ENCODE measurements at places on chromosomes 5 and 9.

GRCh38 chr9:132059361-132059760 is 20.3 kb downstream of the MED27 start:
- no peak for DNase-seq

DNA sequence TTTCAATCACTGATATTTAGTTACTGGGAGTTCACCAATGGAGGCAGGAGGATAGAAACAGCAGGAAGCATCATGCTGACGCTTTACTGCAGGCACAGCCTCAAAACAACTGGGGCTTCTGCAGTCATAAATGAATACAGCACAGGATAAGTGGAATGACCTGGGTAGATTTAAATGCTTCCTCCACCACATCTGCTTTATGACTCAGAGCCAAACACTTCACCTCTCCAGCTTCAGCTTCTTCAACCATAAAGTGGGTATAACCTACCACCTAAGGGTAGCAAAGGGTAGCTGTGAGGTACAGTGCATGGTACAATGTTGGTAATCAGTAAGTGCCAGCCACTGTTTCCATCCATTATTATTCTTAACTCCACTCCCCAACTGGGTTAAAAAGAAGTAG is 28.4 kb downstream of the RASEF start:
- no peak for DNase-seq

GRCh38 chr5:77304388-77304787 is 93.9 kb downstream of the PDE8B start:
- DNase-seq = no peak

- DNase-seq = no peak
Observed at GRCh38 chr9:105069285-105069684, 141.3 kb upstream of the ABCA1 start.

GRCh38 chr9:25814023-25814422 is 135.8 kb upstream of the TUSC1 start:
- DNase-seq = no peak

DNA sequence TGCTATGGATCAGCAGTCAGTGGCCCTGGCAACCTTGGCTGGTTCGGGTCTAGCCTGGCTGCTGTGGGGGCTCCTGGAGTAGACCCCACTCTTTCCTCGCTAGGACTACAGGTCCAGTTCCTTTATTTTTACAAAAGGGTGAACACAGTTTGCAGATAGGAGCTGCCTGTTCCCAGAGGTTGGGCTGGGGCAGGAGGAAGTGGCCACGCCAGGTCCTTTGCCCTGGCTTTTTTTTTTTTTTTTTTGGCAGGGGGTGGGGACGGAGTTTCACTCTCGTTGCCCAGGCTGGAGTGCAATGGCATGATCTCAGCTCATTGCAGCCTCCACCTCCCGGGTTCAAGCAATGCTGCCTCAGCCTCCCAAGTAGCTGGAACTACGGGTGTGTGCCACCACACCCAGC is 7.9 kb downstream of the SLC2A6 start:
- no peak for DNase-seq

GRCh38 chr5:5089895-5090649 is 50.1 kb upstream of the ADAMTS16 start:
- DNase-seq = no peak

GRCh38 chr9:109274884-109275730 is 45.8 kb downstream of the EPB41L4B start:
- DNase-seq = no peak

- DNase-seq = no peak
Observed at GRCh38 chr5:179355976-179356974, 11.0 kb upstream of the ADAMTS2 start.

GRCh38 chr5:149762958-149763630 is 33.0 kb downstream of the PPARGC1B start:
- DNase-seq = no peak

DNA sequence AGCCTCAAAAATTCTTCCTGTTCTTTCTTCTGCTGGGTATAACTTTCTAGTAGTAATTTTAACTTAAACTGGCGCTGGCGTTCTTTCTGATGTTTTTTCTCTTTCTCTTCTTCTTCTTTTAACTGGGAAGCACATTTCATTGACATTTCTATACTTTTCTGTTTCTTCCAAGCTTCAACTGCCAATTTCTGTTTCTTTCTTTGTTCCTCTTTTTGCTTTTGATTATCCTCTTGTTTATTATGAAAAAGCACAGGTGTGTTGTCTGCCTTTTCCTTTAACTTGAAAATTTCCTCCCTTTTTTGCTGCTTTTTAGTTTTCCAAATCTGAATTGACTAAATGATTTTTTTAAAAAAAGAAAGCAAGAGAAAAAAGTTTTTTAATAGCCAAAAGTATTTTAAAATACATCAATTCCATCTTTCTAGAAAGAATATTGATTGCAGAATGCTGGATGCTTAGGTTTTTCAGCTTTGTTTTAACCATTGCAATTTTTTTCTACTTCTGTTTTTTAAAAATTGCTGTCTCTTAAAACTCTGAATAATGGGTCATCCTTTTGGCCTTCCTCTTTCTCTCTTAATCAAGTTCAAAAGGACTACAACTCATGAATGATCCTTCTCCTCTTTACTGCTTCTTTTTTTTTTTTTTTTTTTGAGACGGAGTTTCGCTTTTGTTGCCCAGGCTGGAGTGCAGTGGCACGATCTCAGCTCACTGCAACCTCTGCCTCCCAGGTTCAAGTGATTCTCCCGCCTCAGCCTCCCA is 8.8 kb upstream of the PGGT1B start:
- no peak for DNase-seq

DNA sequence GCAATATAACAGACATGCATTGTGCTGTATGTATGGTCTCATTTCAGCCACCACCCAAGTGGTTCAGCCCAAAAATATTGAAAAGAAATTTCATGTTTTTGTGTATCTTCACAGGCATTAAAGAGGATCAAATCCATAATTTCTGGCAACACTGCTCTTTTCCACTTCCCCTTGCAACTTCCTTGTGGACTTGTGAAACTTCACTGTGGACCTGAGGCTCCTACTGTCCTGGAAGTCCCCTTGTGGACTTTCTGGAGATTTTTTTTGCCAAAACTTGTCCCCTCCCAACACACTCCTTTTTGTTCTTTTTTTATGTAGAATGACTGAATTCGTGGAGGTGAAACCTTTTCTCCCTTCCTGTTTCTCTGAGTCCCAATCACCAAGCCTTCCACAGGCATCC is 14.3 kb downstream of the OTULINL start:
- no peak for DNase-seq

DNA sequence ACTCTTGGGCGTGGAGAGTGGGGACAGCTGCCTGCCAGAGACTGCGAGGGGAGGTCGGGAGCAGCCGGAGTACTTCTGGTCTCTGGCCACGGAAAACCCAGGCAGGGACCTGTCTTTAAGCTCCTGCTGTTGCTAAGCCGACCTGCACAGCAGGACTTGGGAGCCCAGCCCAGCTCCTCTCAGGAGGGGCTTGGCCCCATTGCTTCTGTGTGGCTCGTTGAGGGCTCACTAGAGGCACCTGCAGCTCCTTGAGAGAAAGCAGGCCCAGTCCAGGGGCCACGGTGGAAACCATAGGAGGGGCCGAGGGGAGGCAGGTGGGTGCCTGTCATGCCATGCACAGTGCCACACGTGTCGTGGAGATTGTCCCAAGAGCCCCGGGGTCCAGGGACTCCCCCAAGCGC is 3.3 kb upstream of the LCN2 start:
- no peak for DNase-seq

- DNase-seq = no peak
Observed at GRCh38 chr5:40037713-40038112, 612.9 kb upstream of the DAB2 start.

DNA sequence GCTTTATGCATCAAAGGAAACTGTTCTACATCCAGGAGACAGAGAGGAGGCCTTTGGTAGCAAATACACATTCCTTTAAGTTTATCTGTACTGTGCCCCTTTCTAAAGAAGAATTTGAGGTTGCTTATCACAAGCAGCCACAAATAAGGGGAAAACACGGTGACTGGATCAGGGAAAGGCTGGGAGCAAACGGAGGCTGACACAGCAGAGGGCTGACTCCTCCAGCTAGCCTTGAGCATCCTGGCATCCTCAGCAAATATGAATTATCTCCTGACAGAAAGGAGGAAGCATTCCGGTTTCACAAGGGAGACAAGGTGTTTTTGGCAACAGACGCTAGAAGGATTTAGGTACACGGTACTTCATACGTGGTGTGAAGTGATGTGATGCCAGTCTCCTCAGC is 133.5 kb downstream of the DCP2 start:
- DNase-seq = no peak

- DNase-seq = no peak
Observed at GRCh38 chr5:64980176-64980575, 211.4 kb downstream of the CWC27 start.

- no peak for DNase-seq
Observed at GRCh38 chr9:13360188-13360587, 80.7 kb upstream of the MPDZ start.

DNA sequence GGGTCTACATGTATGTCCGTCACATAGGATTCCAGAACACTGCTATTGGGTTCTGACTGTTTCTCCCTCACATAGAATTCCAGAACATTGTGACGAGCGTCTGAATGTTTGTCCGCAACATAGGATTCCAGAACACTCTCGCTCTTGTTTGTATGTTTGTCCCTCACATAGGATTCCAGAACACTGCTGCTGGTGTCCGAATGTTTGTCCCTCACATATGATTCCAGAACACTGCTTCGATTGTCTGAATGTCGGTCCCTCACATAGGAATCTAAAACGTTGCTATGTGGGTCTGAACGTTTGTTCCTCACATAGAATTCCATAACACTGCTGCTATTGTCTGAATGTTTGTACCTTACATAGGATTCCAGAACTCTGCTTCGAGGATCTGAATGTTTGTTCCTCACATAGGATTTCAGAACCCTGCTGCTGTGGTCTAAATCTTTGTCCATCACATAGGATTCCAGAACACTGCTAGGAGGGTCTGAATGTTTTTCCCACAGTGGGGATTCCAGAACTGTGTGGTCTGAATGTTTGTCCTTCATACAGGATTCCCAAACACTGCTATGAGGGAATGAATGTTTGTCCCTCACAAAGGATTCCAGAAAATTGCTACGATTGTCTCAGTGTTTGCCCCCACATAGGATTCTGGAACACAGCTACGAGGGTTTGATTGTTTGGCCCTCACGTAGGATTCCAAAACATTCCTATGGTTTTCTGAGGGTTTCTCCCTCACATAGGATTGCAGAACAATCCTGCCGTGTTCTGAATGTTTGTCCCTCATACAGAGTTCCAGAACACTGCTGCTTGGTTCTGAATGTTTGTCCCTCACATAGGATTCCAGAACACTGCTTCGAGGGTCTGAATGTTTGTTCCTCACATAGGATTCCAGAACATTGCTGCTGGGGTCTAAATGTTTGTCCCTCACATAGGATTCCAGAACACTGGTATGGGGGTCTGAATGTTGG is 220.5 kb downstream of the FOXD4L6 start:
- no peak for DNase-seq

- DNase-seq = no peak
Observed at GRCh38 chr9:99112750-99113413, 8.0 kb downstream of the TGFBR1 start.

DNA sequence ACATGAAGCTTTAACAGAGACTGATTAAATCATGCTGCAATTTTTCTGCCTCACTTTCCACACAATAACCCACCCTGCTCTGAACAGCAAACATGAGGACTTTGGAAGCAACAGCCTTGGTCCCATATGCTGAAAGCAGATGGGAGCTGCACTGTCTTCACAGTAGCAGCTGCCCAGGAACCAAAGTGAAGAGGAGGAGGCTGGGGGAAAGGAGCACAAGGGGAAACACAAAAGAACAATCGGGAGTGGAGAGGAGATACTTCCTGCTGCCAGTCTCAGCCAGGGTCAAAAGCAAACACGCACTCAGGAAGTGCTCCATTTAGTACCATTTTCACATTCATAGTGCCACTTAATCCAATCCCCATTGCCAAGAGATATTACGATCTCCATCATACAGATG is 183.3 kb upstream of the PUM3 start:
- no peak for DNase-seq

- no peak for DNase-seq
Observed at GRCh38 chr9:61634192-61634591, 444.4 kb downstream of the SPATA31A7 start.

DNA sequence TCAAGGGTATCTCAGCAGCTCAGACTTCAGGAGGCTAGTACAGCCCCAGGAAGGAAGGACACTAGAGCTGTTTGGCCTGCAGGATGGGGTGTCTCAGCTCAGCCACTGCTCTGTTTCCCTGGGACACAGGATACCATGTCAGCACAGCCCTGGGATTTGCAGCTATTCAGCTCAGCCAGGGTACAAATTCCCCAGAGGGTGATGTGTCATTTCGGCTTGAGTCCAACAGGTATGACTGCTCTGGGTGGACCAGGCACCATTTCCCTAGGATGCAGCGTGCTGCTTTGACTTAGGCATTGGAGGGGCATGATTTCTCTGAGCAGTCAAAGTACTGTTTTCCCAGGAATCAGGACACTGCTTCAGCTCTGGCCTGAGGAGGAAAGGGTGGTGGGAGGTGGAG is 130.1 kb downstream of the ARSB start:
- no peak for DNase-seq

DNA sequence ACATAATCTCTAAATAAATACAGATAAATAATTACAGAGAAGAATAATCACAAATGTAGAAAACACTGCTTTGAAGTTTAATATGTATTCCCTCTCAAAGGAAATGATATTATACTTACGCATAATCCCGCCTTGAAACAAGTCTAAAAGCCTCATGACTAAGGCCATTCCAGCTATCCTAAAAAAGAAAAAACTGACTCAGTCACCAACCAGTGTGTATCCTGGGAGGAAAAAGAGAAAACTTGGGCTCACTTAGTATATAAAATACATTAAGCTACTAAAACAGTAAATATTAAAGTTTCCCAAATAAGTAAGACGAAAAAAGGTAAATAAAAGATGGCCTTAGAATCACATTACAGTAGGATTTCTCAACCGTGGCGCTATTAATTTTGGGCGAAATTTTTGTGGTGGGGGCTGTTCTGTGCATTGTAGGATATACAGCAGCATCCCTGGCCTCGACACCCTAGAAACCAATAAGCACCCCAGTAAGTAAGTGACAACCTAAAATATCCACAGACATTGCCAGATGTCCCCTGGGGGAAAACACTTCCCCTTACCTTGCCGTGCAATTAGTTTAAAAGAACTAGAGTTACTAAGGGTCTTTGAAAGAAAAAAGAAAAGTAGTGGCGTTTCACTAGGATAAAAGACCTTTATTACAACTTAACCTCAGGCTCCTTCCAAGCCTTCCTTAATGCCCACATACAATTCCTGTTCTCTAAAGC is 1.1 kb downstream of the HSPA9 start:
- DNase-seq = no peak

- DNase-seq = no peak
Observed at GRCh38 chr5:74072646-74073045, 446.6 kb downstream of the ARHGEF28 start.

DNA sequence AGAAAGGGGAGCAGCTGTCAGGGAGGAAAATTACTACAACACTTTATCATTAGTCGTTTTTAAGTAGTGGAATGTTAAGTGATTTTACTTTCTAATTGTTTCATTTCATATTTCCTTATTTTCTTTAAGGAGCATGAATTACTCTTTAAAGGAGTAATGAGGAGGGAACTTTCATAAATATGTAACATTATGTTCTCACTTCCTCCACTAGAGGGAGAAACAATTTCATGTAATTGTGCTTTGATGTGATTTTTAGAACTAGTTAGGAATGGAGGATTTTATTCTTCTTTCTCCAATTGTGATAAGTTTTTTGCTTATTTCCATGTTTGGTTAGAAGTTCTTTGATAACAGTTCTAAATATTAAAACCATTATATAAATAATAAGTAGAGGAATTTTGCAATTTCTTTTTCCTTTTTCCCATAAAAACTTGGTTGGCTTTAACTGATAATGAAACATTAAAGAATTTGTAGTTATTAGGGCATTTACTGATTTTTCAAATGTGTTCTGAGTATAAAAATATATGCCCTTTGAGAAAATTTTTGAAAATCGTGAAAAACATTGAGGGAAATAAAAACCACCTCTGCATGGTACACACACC is 25.6 kb downstream of the CEP78 start:
- DNase-seq = no peak
